ENCODE measurements at places on chromosomes 6 and 20.

GRCh38 chr20:8678098-8678776, 390.6 kb upstream of the PLCB4 start:
- no peak overlapping the region for H3K27ac ChIP-seq
- no peak overlapping the region for H3K4me3 ChIP-seq

GRCh38 chr6:140160494-140160893, 786.0 kb upstream of the CITED2 start:
- no peak for DNase-seq
- H3K27ac ChIP-seq: no peak overlapping the region
- H3K36me3 ChIP-seq: no peaks in the 10 kb centered on the region
- no peaks in the 10 kb centered on the region for H3K4me1 ChIP-seq

GRCh38 chr6:71079677-71080076, 122.8 kb upstream of the B3GAT2 start:
- no peaks in the 10 kb centered on the region for H3K36me3 ChIP-seq
- H3K27me3 ChIP-seq: no peaks in the 10 kb centered on the region
- H3K27ac ChIP-seq: no peak overlapping the region
- H3K4me3 ChIP-seq: no peak overlapping the region

GRCh38 chr6:112690497-112691202, 343.5 kb downstream of the RFPL4B start:
- no peak for DNase-seq
- H3K36me3 ChIP-seq: no peaks in the 10 kb centered on the region
- no peak overlapping the region for H3K27ac ChIP-seq
- H3K4me1 ChIP-seq: no peaks in the 10 kb centered on the region

DNA sequence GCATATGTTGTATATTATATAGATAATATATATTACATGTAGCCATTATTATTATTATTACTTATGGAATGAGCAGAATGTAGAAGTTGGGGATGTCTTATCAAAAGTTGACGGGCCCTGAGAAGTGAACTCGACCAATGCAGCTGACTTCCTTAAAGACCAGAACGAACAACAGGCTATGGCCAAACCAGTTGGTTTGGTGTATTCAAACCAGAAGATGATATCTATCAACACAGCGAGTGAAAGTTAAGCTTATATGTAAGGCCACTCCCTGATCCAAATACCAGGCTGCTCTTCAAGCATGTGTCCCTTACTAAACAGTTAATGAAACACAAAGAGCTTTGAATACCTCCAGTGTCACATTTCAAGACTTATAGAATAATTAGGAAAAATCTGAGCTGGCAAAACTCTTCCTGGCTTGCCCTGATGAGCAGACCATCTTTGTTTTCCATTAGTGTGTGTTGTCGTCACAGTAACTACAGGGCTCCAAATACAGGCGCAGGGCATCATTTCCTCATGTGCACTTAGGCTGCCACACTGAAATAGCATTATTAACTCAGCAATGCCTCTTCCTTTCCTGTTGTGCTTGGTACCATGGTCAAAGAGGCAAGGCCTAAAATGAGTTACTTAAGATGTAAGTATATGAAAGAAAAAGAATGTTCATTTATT, 6.6 kb downstream of the FILIP1 start:
- H3K27me3 ChIP-seq: no peaks in the 10 kb centered on the region
- no peak overlapping the region for H3K4me3 ChIP-seq
- peaks cover 8% of the 10 kb centered on the region for H3K4me1 ChIP-seq

All from aorta (tissue), 5 donors.